ENCODE measurements at places on chromosomes 2 and 18.

DNA sequence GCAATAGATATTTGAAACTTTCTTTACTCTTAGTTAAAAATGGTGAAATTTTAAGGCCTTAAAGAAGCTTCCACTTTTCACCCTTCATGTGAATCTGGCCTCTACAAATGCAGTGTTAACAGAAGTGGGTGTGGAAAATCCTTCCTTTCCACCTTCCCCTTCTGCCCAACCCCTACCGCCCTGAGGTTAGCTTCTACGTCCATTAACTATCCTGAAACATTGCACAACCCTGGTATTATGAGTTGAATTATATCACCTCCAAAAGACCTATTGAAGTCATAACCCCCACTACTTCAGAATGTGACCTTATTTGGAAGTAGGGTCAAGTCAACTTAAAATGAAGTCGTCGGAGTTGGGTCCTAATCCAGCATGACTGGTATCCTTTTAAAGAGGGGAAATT is 80.8 kb upstream of the ACSL3 start:
- DNase-seq = no peak

- DNase-seq = no peak
Measured at GRCh38 chr2:1658394-1659151, 85.7 kb downstream of the PXDN start.

GRCh38 chr18:37422116-37422515 is 143.5 kb downstream of the CELF4 start:
- DNase-seq = no peak

DNA sequence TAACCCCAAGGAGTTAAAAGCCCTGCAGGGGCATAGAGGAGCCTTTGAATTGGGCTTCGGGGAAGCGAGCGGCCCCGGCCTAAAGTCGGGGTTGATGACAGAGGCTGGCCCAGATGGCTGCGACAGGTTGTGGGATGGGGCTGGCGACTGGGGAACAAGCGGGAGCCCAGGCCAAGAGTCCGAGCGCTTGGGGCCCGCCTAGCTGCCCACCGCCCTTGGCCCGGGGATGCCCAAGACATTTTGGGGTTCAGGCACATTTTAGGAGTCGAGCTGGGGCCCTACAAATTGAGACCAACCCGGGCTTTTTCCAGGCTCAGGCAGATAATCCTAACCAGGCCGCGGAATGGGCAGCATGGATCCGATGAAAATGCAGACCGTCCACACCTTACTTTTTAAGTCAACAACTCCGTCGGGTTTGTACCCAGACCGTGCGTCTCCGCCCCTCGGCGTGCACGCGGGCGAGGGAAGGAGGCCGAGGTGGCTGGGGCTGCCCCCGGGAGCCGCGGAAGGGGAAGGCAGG is 507 bp downstream of the RTKN start:
- no peak for DNase-seq

- no peak for DNase-seq
Measured at GRCh38 chr2:84038866-84039265, 420.2 kb downstream of the SUCLG1 start.

GRCh38 chr18:907885-908757 is 3.5 kb downstream of the ADCYAP1 start:
- no peak for DNase-seq

DNA sequence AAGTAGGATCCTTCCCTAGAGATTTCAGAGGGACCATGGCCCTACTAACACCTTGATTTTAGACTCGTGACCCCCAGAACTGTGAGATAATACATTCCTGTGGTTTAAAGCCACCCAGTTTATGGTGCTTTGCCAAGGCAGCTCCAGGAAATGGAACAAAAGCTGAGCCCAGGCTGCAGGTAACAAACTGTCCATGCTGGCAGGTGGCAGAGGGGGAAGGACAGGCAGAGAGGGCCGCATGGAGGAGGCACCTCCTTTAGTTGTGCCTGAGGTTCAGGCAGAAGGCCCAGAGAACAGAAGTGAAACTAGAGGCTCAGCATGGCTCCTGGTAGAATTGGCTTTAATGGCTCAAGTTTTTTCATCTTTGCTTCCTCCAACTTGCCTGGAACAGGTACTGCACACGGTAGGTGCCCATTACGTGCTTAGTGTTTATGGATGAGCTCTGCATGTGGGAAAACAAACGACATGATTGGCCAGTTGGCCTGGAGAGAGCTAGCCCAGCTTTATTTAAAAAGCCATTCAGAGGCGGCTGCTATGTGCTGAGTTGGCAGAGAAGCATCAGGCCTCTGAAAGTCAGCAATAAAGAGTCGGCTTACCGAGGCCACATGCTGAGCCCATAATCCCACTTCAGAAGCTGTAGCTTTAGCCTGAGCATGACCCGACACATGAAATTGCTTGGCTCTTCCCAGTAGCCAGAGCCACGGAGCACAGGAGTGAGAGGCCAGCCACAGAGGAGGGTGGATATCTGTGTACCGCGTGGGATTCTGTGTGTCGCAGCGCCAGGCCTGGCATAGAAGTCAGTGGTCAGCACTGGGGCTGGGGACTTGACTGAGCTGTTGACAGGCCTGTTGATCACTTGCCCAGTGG is 36.5 kb downstream of the HS1BP3 start:
- no peak for DNase-seq

- no peak for DNase-seq
Measured at GRCh38 chr2:181697126-181697525, 16.8 kb upstream of the NEUROD1 start.

DNA sequence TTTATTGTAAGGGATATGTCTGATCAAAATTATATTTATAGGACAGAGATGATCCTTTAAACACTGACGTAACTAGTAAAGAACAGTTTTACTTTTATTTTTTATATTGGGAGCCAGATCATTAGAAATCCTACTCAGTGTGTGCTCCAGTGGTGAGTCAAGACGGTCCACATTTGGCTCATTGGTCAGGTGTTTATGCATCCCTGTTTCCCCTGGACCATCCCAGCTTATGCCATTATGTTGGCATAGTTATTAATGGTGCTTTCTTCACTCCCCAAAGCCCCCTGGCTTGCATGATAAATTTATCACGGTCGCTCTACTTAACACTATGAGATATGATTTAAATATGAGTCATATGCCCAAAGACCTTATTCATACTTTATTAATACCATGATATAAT is 293.4 kb downstream of the XIRP2 start:
- no peak for DNase-seq

- no peak for DNase-seq
Measured at GRCh38 chr2:178681081-178681480, 126.1 kb downstream of the TTN start.

DNA sequence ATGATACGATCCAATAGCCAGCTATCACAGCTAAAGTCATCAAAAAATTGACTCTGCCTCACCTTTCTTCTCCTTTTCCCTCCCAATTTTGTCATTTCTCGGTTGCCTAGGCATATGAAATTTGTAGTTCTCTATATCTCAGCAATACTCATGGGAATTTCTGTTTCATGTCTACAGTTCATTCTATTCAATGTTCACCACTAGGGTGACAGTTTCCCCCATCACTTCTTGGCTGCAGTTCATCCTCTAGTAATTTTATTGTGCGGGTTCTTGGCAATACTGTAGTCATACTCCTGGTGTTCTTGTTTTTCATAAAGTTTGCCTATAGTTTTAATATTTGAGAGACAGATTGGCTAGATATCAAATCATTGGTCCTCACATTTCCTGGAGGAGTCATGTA is 872.2 kb upstream of the ID2 start:
- DNase-seq = no peak

- peak; percentile 39 for DNase-seq
Measured at GRCh38 chr2:10412380-10412779, 35.7 kb downstream of the ODC1 start.

GRCh38 chr18:22207021-22207758 is 37.8 kb downstream of the GATA6 start:
- no peak for DNase-seq

- DNase-seq = no peak
Measured at GRCh38 chr2:204228169-204228886, 291.8 kb downstream of the ICOS start.

DNA sequence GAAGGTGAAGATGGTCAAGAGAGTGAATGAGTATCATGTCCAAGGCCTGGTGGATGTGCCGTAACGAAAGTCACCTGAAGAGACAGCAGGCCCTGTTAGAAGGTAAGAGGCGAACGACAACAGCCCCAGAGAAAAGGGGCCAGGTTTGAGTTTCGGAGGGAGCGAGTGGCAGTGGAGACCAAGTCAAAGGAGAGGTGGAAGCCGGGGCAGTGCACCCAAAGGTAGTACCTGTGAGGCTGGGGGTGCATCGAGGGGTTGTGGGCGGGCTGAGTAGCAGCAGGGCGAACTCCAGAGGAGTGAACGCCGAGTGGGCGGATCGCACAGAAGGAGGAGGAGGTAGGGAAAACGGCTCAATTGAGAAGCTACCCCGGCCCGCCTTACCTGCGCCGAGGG is 358 bp downstream of the USP37 start:
- DNase-seq = no peak

GRCh38 chr2:161161074-161161706 is 962 bp downstream of the TANK start:
- DNase-seq = no peak

DNA sequence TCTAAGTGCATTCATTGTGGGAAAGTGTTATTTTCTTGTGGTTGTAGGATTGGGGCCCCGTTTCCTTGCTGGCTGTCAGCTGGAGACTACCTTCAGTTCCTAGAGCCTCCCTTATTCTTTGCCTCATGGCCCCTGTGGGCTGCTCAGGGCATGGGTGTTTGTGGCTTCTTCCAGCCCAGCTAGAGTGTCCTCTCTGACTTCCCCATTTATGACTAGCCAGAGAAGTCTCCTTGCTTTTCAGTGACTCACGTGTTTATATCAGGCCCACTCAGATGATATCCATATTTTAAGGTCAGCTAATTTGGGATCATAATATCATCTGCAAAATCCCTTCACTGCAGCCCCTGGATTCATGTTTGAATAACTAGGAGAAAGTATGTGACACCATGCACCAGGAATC is 62.8 kb downstream of the DTNA start:
- DNase-seq = no peak

DNA sequence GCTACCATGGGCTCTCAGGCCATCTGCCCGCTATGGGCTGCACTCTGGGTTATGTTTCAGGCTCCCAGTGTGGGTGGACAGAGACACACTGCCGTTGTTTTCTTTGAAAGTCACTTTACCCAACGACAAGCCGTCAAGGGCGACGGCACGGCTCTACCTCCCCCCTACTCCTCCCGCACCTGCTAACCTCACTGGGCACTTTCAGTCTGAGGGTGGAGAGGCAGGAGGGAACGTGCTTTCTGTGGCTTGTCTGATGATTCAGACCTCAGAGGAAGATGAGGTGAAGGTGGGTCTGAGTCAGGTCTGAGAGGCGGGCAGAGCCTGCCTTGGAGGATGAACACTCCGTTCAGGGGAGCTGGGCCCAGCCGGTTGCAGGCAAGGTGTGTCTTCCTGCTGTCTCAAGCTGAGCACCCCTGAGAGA is 147.6 kb upstream of the HDAC4 start:
- peak; percentile 29 for DNase-seq

- DNase-seq = no peak
Measured at GRCh38 chr2:96668771-96669170, 26.2 kb downstream of the FER1L5 start.

- DNase-seq = no peak
Measured at GRCh38 chr2:167264380-167264779, 376.1 kb downstream of the XIRP2 start.

- DNase-seq = no peak
Measured at GRCh38 chr2:238381341-238382115, 45.2 kb upstream of the ASB1 start.

DNA sequence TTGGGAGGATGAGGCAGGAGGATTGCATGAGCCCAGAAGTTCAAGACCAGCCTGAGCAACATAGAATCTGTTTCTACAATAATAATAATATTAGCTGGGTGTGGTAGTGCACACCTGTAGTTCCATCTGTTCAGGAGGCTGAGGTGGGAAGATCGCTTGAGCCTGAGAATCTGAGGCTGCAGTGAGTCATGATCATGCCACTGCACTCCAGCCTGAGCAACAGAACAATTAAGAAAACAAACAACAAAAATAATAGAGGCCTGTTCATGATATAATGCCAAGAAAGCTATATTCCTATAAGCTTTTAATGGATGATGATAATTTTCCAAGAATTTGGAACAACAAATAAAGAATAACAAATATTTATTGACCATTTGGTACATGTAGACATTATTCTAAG is 6.9 kb upstream of the CCBE1 start:
- no peak for DNase-seq

DNA sequence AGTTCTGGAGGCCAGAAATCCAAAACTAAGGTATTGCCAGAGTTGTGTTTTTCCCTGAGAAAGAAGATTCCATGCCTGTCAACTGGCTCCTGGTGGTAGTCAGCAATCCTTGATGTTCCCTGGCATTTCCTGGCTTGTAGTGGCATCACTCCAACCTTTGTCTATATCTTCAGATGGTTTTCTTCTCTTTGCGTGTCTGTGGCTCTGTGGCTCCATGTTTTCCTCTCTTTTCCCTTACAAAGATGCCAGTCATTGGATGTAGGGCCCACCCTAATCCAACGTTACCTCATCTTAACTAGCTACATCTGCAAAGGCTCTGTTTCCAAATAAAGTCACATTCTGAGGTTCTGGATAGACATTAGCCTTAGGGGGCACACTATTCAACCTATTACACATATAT is 41.8 kb downstream of the SLC14A1 start:
- DNase-seq = no peak

GRCh38 chr18:71036783-71037182 is 747.9 kb downstream of the SOCS6 start:
- no peak for DNase-seq

DNA sequence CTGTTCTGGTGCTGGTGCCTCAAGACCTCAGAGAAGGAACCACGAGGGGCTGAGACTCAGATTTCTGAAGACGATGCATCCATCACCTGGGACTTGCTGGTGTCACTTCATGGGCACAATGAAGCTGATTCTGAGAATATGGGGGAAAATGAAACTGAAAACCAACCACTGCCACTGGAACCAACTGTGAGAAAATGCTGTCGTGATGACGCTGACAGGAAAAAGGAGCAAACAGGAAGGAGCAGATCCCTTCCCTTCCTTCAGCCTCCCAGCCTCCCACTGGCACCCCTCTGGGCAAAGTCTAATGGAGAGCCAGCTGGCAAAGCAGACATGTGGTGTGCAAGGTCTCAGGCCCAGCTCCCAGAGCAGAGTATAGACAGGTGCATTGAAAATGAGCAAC is 109.7 kb downstream of the FOXI3 start:
- DNase-seq = peak; percentile 9

GRCh38 chr2:239443666-239444567 is 43.1 kb upstream of the HDAC4 start:
- no peak for DNase-seq

GRCh38 chr2:237434866-237435311 is 20.9 kb upstream of the COL6A3 start:
- peak; percentile 78 for DNase-seq

All from CD4-positive, alpha-beta T cell treated with Interleukin-21 for 1 hour (primary cell).